Activated CD4-positive, CD25-positive, alpha-beta regulatory T cell treated with anti-CD3 and anti-CD28 coated beads, Interleukin-2, amount 50 U/mL, for 72 hours (primary cell): ENCODE measurements at places on chromosomes 7 and 10.
A peak's percentile ranks its signal among the peaks of the same experiment; 100 is the strongest.

DNA sequence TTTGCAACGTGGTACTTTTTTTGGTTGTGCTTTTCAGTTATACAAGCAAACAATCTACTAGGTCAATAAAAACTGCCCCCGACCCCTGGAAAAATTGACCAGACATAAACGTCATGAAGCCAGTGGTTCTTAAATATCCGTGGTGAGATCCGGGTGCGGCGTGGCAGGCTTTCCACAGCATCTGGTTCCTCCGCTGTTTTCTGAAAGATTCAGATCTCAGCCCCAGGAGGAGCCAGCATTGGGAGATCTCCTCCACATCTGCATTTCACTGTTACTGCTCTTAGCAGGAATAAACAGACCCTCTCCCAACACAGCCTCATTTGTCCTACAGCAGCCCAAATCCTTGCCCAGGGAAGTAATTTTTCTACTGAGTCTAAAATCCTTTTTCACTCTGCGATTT is 664.3 kb upstream of the FOXK1 start:
- DNase-seq, result no peak

- DNase-seq, result no peak
These were observed 55.0 kb downstream of the KIAA1549 start for GRCh38 chr7:138926241-138926612.

- no peak for DNase-seq
These were observed 203.4 kb downstream of the ZNF716 start for GRCh38 chr7:57653262-57653830.

- no peak for DNase-seq
These were observed 143.2 kb downstream of the TCERG1L start for GRCh38 chr10:131168238-131168875.

DNA sequence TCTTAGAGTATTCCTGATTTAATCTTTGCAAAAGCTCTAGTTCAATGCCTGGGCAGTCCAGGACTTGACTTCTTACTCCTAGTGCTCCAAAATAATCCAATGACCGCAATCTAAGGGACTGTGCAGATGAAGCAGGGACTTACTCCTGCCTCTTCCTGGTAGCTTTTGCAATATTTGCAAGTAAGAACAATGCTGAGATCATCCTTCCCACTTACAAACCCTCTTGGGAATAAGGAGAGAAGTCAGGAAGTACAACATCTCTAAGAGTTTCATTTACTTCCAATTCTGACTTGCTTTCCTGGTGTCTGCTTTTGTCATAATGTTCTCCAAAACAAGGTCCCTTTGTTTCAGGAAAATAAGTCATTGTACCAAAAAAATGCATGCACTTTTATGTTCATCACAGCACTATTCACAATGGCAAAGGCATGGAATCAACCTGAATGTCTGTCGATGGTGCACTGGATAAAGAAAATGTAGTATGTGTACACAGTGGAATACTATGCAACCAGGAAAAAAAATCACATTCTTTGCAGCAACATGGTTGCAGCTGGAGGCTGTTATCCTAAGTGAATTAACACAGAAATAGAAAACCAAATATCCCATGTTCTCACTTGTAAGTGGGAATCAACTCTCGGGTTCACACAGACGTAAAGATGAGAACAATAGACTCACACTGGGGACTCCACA is 7.1 kb upstream of the KCNMA1 start:
- DNase-seq, result no peak

DNA sequence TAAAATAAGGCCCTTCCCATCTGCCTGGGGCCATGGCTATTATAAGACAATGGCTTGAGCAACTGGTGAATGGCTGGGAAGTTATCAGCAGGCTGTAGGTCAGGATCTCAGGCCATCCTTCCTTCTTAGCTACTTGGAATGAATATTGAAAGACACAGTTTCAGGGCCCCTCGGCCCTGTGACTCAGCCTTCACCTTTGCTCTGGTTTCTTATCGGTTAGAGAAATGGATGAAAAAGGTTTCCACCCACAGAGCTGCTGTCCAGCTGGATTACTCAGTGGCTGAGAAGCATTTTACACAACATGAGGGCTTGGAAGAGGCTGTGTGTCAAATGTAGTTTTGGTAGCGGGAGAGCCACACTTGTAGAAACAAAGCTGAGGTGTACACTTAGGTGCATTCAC is 9.4 kb downstream of the ACSL5 start:
- no peak for DNase-seq

DNA sequence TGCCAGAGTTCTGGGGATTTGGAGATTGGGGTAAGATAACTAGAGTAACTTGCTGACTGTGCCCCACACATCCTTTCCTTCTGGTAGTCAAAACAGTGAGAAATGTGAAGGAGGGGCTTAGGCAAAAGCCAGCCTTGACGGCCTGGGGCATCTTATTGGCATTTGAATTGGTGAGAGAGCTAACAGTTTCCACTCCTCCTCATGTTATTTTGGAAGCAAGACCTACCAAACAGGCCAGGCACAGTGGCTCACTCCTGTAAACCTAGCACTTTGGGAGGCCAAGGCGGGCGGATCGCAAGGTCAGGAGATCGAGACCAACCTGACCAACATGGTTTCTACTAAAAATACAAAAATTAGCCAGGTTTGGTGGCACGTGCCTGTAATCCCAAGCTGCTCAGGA is 596.6 kb downstream of the GRM8 start:
- no peak for DNase-seq

- DNase-seq, result peak; percentile 84
These were observed at the start of gene C7orf57 for GRCh38 chr7:48035301-48035966. Gene C7orf57 (plus strand): TSS chr7:48035543. CDS start chr7:48036309, 766 bp downstream.

DNA sequence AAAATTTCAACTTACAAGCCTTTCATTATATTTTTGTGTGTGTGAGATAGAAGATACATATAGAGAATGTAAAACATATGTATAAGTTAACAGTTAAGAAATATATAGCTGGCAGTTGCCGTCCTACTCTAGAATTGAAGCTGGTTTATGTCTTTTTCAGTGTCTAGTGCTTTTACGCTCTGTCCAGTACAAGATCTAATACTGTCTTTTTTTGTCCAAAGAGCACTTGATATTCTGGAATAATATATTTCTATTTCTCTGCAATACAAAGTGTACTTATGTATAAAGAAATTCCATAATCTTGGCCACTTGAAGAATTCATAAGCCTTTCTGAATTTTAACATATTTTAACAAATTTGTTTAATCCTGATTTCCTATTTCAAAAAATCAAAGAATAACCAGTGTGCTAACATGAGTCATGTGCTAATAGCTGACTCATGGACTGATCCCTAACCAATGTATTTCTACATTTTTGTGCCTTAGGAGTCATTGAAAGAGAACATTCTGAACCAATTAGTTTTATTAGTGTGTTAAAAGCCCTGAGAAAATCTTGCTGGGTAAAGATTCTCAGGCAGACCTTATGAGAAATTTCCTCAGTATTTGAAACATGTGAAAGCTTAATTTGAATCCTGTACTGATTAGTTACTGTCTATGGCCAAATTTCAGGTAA is 73.2 kb upstream of the CCAR1 start:
- no peak for DNase-seq
